ENCODE measurements at places on chromosomes 6 and 20.
A peak's percentile ranks its signal among the peaks of the same experiment; 100 is the strongest.

DNA sequence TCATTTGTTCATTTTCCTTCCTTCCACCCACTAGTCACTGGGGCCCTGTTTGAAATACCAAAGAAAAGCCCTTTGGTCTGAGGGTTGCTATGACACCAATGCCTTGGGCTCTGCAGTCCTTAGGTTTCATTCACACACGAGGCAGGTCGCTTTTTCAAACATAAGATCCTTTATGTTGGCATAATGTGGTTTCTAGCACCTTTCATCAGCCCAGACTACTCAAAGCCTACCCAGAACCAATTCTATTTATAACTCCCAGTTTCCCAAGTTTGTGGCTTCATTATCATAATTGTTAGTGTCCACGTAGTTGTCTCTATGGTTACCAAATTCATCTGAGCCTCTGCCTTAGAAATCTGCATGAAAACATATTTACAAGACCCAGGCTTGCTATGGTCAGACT lies 6.6 kb upstream of the TP53RK start:
- DNase-seq, result peak; percentile 67

- no peak for DNase-seq
These were observed 26.6 kb downstream of the CPXM1 start for GRCh38 chr20:2773812-2774211.

DNA sequence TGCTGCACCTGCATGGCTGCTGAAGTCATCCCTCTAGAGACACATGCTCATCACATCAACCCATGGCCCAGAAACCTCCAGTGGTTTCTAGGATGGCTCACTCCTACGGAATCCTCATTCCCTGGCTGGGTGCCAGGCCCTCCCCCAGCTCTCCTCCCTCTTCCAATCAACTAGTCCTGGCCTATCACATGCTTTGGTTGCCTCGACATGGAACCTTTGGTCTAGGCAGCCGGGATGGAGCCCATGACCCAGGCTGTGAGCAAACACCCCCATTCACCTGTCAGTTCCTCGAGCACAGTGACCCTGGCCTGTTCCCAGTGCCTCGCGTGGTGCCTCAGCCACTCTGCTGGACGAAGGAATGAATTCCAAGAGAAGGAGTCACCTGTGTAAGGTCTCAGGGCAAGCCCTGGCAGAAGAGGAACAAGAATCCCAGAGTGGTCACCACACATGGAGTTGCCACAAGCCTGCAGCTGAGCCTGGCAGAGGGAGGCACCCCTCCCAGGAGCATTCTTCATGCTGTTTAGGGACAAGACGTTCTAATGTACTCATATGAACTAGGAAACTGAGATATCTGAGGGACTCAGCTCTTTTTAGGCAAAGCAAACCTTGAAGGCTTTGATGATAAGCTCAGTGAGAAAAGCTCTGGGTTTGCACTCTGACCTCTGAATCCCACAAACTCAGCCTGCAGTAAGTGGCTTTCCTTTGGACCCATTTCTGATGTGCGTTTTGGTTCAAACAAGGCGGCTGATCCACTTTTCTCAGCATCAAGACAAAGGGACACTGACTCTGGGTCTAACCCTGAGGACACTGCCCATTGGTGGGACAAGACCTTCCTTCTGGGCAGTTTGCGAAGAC lies 40.2 kb downstream of the PPP1R3G start:
- DNase-seq, result no peak

DNA sequence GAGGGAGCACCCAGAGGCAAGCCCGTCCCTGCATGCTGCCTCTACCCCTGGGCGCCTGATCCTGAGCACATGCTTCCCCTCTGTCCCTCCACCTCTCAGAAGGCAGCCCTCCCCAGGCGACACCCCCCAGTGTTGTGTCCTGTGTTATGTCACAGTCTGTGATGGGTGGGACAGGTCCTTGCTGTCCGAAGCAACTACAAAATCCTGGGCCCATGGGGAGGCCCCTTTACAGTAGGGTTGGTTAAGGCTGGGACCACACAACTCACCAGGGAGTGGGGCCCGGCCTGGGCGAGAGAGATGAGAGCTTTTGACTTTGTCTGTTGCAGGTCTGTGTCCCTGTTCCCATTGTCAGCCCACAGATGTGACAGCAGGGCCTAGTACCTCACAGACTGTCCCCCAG lies 78.0 kb downstream of the DHX35 start:
- no peak for DNase-seq

GRCh38 chr6:41699063-41699462 lies 36.3 kb downstream of the TFEB start:
- DNase-seq, result no peak

DNA sequence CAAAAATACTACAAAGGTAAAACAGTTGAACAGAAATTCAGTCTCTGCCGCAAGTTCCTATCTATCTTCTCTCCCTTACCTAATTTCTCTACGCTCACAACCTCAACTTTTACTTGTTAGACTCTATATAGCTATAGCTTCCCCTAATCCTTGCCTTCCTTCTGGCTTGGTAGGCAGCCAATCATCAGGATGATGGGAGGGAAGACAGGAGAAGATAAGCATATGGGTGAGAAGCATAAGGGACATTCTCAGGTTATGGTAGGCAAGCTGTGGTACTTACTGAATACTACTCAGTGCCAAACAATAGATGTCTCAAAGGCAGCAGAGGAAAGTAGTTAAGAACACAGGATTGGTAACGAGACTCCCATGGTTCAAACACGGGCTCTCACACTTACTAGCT lies 7.8 kb downstream of the CCNC start:
- no peak for DNase-seq

- DNase-seq, result no peak
These were observed 1.3 kb downstream of the FAM83C start for GRCh38 chr20:35290887-35291417.

- DNase-seq, result peak; percentile 63
These were observed 43.6 kb downstream of the ADGRF1 start for GRCh38 chr6:46998436-46999017.

DNA sequence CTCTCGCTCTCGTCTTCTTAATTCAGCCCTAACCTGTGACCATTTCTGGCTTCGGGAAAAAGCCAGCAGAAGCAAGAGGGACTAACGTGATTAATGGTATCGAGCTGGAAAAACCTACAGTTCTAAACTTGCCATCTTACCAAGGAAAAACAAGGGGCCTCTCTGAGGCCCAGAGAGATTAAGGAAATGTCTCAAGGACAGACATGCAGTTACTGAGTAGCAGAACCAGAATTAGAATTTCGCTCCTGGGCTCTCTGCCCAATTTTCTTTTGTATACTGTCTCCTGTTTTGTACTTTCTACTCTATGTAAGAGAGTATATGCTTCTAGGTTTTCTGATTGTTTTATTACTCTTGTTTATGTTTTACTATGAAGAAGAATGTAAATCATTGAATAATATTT lies 67.8 kb upstream of the LTV1 start:
- no peak for DNase-seq

DNA sequence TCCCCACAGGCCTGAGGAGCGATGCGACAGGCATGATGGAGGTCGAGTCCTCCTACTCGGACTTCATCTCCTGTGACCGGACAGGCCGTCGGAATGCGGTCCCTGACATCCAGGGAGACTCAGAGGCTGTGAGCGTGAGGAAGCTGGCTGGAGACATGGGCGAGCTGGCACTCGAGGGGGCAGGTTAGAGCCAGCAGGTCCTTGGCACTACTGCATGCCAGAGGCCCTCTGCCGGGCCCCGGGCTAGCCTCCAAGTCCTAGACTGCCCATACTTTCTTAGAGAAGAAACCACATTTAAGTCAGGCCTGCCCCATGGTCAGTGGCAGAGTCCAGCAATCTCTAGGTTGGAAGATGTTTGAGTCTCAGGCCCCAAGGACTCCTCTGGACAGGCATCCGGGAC lies 32.1 kb downstream of the PKIG start:
- DNase-seq, result no peak

DNA sequence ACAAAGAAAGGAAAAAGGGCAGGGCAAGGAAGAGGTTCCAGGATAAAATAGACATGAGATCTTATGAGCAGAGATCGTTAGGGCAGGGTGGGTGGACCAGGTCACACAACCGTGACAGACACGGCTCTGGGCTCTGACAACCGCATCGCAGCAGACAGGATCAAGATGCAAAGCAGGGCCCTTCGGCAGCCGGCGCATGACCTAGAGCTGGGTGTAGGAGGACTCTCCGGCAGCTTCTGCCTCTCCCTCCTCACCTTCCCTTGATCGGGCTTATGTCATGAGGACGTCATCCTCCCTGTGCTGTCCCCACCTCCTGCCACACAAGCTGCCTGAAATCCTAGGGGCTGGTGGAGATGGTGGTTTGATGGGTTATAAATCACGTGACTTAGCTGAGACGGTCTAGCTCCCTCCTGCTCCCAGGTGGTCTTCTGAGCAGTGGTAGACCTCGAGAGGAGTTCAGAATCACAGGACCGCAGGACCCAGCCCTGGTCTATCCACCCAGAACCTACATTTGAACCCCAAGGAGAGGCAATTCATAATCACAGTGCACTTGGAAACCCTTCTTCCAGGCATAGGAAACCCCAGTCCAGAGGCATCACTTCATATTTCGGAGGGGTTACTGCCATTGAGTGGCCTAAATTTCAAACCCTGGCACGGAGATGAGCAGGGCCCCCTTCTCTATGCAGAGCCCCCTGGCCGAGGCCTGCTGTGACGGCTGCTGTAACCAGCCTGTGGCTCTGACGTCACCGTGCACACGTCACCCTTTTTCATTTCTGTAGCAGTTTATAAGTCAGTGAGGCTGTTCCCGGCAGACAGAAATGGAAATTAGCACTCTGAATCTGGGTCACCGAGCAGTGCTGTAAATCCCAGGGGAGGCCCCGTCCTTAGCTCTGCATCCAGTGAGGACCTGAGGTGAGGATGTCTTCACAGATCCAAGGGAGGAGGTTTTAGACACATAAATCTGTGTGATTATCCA lies 8.7 kb upstream of the CCR6 start:
- peak; percentile 78 for DNase-seq

DNA sequence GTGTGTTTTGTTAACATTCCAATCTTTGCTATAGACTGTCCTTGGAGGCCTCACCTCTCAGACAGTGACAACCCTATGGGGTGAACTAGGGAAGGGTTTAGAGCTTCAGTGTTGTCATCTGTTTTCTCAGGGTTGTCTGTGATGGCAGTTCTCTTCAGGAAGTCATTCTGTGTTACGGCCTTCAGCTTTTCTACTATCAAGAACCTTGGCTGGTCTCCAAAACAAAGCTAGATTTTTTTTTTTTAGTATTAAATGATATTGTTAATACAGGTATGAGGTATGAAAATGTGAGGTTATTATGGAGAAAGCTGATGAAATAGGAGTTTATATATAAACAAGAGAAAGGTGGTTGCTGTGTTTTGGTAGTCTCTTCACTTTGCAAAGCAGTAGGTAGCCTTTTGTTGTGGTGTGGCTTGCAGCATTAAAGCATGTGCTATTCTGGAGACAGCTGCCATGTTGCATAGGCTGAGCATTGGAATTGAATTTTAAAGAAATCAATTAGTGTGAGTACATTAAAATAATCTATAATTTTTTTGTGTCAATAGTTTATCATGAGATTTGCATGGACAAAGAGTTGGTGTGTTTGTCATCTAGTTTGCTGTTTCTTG lies 162.6 kb downstream of the CARMIL1 start:
- no peak for DNase-seq

GRCh38 chr20:60334911-60335310 lies 376.7 kb downstream of the CDH26 start:
- DNase-seq, result no peak

GRCh38 chr6:21033575-21034026 lies 499.3 kb downstream of the CDKAL1 start:
- no peak for DNase-seq

- no peak for DNase-seq
These were observed 142.5 kb downstream of the CD164 start for GRCh38 chr6:109239651-109240321.

GRCh38 chr6:48109944-48110343 lies 1.1 kb downstream of the PTCHD4 start:
- peak; percentile 50 for DNase-seq

DNA sequence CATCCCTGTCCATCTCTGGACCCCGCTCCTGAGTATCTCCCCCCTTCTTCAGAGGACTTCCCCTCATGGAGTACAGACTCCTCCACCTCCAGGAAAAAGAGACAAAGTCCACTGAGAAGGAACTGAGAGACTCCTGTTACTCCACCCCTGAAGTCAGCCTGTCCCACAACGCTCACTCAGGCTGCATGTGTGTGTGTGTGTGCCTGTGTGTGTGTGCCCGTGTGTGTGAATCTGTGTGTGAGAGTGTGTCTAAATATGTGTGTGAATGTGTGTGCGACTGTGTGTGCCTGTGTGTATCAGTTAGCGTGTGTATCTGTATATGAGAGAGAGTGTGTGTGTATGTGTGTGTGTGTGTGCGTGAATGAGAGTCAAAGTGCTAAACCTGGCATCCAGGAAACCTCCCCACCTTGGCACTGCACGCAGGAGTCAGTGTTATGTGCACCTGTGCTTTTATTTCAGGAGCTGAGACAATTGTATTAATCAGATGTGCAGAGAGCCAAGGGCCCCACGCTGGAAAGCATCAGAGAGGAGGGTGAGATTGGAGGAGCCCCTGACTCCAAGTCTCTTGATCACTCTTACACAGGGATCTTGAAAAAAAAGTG lies 39.0 kb downstream of the HLA-A start:
- DNase-seq, result no peak

- DNase-seq, result no peak
These were observed 119.0 kb upstream of the ZNF184 start for GRCh38 chr6:27591699-27592480.

GRCh38 chr6:118718297-118718696 lies 66.9 kb upstream of the CEP85L start:
- no peak for DNase-seq

DNA sequence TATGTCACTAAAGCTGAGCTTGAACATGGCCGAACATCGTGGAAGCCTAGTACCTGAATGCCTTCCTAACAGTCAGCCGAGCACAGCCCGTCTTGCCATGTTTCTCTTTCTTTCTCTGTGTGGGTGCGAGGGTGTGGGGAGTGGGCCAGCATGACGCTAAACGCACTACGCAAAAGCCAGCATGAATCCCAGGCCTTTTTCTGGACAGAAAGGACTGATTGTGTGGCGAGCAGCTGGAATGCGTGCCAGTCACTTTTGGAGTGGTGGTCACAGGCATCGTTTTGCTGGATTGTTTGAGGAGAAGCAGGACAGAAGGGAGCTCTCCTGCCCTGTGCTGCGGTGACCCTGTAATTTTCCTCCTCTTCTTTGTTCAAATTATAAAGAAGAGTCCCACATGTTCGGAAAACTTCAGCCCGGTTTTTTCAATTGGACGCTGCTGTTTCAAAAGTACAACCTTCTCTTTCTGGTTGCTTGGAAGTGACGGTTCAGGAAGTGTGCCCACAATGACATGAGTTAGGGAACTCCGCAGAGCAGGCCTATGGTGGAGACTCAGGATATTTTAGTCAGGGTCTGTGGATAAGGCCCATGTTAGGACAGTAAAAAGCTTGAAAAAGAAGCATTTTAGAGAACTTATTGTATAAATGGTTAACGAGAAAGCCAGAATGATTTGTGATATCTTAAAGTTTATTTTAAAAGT lies 54.3 kb downstream of the PDE7B start:
- no peak for DNase-seq

- no peak for DNase-seq
These were observed 27.8 kb downstream of the CCN2 start for GRCh38 chr6:131923356-131923755.

- DNase-seq, result no peak
These were observed 3.4 kb downstream of the OGFRL1 start for GRCh38 chr6:71292001-71292400.

- DNase-seq, result peak; percentile 55
These were observed 1.2 kb downstream of the PM20D2 start for GRCh38 chr6:89146718-89147700.

Data from NCI-H526 treated with DMSO at 0.1 percent for 48 hours (cell line).